Breast epithelium (tissue), 4 donors: ENCODE measurements at places on chromosomes 7 and 10. TPM values are rescaled to one million over a fixed set of nuclear protein-coding genes. Genes with fewer than 3 reads are reported as not detected.

GRCh38 chr10:127492607-127493250, 56.4 kb upstream of the NPS start:
- no peak overlapping the region for H3K4me3 ChIP-seq
- no peaks in the 10 kb centered on the region for H3K4me1 ChIP-seq
- no peaks in the 10 kb centered on the region for H3K27me3 ChIP-seq
- H3K27ac ChIP-seq: no peak overlapping the region

The ZDHHC6 gene
- 34.5 TPM for total RNA-seq

DNA sequence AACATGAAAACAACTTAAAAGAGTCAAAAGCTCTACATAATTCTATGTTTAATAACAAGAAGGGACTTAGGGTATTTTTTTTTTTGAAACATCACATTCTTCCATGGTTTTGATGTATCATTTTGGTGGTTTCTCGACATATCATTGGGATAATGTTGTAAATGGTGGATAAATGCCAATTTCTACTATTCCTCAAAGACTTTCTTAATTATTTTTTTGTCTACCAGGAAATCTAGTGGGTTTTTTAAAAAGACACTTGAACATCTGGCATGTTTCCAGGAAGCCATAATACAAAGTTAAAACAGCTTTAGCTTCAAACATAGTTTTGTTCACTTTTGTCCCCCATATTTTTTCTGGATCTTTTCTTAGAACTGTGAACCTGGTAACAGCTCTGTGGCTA, 200.4 kb downstream of the DKK1 start:
- no peak overlapping the region for H3K4me3 ChIP-seq
- H3K27ac ChIP-seq: no peak overlapping the region
- no peaks in the 10 kb centered on the region for H3K36me3 ChIP-seq
- no peak for DNase-seq

The EVX1 gene
- total RNA-seq: not detected

The TUBB8 gene
- total RNA-seq: 0.59 TPM

- H3K4me1 ChIP-seq: no peaks in the 10 kb centered on the region
- no peaks in the 10 kb centered on the region for H3K27me3 ChIP-seq
- DNase-seq: no peak
- no peaks in the 10 kb centered on the region for H3K36me3 ChIP-seq
These were observed 174.4 kb downstream of the MDFIC start for GRCh38 chr7:115096262-115096661.

DNA sequence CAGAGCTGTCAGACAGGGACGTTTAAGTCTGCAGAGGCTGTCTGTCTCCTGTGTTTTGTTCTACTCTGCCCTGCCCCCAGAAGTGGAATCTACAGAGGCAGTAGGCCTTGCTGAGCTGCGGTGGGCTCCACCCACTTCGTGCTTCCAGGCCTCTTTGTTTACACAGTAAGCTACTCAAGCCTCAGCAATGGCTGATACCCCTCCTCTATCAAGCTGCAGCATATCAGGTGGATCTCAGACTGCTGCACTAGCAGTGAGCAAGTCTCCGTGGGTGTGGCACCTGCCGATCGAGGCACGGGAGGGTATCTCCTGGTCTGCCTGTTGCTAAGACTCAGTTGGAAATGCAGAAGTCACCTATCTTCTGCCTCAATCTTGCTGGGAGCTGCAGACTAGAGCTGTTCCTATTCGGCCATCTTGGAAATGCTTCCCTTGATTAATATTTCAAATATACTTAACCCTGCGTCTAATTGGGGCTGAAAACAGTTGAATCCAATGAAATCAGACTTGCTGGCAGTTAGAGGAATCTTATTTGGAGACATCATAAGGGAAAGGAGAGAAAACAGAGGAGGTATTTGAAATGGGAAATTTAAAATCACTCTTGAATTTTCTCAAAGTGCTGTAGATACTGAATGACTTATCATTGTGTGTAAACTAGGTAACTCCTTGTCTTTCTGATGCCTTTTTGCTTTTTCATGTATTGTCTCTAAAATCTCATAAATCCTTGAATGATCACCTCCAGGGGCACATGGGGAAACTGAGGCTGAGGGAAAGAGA, 13.8 kb upstream of the CYP3A5 start:
- H3K4me3 ChIP-seq: no peak overlapping the region
- H3K4me1 ChIP-seq: no peaks in the 10 kb centered on the region
- no peaks in the 10 kb centered on the region for H3K27me3 ChIP-seq
- no peak for DNase-seq
- no peaks in the 10 kb centered on the region for H3K36me3 ChIP-seq

DNA sequence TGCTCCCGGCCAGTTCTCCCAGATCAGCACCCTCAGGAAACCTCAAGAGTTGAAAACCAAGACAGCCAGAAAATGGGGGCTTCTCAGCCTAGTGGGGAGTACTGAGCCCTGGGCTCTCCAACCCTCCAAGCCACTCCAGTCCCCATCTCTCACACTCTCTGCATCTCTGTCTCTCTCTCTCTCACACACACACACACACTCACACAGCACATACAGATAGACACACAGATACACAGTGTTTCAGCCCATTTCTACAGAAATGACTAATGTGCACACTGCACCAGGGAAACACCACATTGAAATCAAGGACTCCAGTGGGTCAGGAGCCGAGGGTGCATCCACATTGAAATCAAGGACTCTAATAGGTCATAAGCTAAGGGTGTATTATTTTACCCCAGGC, 107.5 kb downstream of the MKI67 start:
- no peaks in the 10 kb centered on the region for H3K36me3 ChIP-seq
- H3K27me3 ChIP-seq: no peaks in the 10 kb centered on the region
- H3K4me3 ChIP-seq: no peak overlapping the region
- DNase-seq: no peak
- no peaks in the 10 kb centered on the region for H3K4me1 ChIP-seq

The ADAM22 gene
- 7.5 TPM for total RNA-seq

DNA sequence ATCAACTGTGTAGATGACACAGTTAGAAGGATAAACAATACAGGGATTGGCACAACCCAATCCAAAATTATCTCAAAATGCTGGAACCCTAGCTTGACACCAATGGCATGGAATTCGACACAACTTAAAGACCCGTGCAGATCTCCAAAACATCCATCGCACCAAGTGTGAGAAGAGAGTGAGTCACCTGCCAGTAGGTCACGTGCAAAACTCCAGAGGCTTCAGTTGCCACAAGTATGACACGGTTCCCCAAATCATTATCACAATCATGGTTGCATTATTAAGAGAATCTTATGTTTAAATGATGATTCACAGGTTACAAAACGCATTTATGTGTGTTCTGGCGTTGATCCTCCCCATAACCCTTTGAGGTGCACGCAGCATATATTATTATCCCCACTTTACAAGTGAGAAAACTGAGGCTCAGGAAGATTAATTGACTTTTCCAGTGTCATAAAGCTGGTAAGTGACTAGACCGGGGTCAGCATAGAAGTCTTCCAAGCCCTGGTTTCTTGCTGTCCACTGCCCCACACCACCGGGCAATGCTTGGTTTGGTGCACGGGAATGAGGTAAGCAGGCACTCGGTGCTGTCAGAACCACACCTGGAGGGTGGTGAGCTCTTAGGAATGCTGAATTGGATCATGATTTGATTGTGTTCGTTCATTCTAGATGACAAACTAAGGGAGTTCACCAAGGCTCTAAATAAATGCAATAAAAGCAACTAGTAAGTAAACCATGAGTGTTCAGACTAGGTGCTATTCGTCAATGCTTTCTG, 23.6 kb upstream of the STK17A start:
- H3K4me1 ChIP-seq: no peaks in the 10 kb centered on the region
- no peak for DNase-seq
- no peak overlapping the region for H3K27ac ChIP-seq
- no peaks in the 10 kb centered on the region for H3K36me3 ChIP-seq
- H3K4me3 ChIP-seq: no peak overlapping the region

DNA sequence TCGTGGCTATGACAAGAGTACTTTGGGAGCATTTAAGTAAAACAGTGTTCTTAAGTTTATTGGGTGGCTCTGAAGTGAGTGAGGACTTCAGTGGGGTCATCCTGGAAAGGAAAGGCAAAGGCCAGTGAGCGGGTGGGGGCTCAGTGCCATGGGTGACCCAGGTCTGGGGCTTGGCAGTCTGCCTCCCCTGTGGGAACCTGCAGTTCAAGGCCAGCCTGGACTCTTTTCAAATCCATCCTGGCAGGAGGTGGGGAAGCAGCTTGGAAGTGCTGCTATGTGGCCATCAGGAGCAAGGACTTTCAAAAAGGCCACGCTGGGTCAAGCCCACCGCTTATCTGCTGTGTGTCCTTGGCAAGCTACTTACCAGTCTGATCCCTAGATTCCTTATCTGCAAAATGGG, 148.9 kb upstream of the NPS start:
- DNase-seq: no peak
- no peaks in the 10 kb centered on the region for H3K27me3 ChIP-seq
- no peak overlapping the region for H3K4me3 ChIP-seq
- H3K4me1 ChIP-seq: no peaks in the 10 kb centered on the region
- no peaks in the 10 kb centered on the region for H3K36me3 ChIP-seq

GRCh38 chr7:3955751-3956696, 655.0 kb downstream of the SDK1 start:
- no peak for DNase-seq
- H3K36me3 ChIP-seq: no peaks in the 10 kb centered on the region
- no peaks in the 10 kb centered on the region for H3K27me3 ChIP-seq
- H3K27ac ChIP-seq: no peak overlapping the region

DNA sequence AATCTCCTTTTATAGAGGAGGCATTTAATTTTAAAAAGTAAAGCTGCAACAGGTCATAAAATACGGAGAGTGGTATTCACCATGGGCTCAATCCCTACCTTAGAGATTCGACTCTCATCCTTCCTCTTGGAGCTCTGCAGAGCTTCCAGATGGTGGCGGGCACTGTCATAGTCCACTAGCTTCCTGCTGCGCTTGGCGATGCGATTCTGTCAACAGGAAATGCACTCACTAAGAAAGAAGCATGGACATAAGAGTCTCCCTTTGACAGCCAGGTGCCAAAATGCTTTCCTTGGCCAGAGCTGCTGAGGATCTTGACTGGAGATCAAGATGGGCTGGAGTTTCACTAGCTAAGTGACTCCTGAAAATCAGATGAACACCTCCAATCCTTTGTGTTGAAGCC, 154.4 kb downstream of the AMPH start:
- H3K27me3 ChIP-seq: no peaks in the 10 kb centered on the region
- H3K4me1 ChIP-seq: no peaks in the 10 kb centered on the region
- no peak for DNase-seq
- H3K27ac ChIP-seq: no peak overlapping the region
- H3K4me3 ChIP-seq: no peak overlapping the region

DNA sequence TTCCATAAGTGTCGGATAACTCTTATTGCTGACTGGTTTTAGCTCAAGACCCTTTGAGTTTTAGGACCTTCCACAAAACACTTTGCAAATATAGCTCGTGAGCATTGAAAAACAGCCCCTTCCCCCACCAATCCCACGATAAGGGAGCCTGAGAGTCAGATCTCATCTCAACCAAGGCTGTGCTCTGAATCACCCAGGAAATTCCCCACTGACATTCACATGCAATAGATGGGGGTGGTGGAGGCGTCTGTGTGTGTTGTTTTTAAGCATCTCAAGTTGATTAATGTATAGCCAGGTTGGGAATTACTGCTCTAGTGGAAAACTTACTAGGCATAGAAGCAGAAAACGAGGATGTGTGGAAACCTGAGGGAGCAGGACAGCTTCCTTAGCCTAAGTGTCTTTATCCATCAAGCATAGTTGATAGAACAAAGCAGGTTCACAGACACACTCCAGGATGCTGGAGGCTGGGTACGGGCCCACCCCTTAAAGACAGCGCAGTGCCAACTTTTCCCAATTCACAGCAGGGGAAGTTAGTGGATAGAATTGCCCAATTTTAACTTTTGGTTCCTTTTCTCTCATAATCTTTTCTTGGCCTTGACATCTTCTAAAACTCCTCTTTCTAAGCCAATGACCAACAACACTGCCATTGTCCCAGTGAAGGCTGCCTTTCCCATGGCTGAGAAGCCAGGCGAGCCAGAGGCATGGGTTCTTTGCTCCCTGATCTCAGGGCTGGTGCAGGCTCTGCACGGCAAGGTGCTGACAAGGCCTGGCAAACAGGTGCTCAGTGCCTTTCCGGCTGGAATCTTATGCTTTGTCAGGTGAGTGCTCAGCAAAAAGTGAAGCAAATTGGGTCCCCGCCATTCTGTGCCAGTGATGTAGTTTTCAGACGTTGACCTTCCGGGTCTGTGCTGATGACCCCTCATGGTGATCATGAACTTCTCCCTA, 98.5 kb upstream of the INSIG1 start:
- no peak overlapping the region for H3K27ac ChIP-seq
- H3K4me1 ChIP-seq: no peaks in the 10 kb centered on the region
- no peaks in the 10 kb centered on the region for H3K27me3 ChIP-seq
- DNase-seq: no peak

GRCh38 chr10:26737730-26738129, 40.2 kb downstream of the PDSS1 start:
- H3K27ac ChIP-seq: peak overlapping the region; percentile 26
- H3K36me3 ChIP-seq: no peaks in the 10 kb centered on the region
- H3K27me3 ChIP-seq: no peaks in the 10 kb centered on the region
- no peaks in the 10 kb centered on the region for H3K4me1 ChIP-seq

- H3K27ac ChIP-seq: peak overlapping the region; percentile 99
- no peaks in the 10 kb centered on the region for H3K36me3 ChIP-seq
- peak overlapping the region; percentile 81 for H3K4me3 ChIP-seq
- H3K27me3 ChIP-seq: no peaks in the 10 kb centered on the region
- no peak for DNase-seq
These were observed 4.0 kb downstream of the MXI1 start for GRCh38 chr10:110211465-110211843.

DNA sequence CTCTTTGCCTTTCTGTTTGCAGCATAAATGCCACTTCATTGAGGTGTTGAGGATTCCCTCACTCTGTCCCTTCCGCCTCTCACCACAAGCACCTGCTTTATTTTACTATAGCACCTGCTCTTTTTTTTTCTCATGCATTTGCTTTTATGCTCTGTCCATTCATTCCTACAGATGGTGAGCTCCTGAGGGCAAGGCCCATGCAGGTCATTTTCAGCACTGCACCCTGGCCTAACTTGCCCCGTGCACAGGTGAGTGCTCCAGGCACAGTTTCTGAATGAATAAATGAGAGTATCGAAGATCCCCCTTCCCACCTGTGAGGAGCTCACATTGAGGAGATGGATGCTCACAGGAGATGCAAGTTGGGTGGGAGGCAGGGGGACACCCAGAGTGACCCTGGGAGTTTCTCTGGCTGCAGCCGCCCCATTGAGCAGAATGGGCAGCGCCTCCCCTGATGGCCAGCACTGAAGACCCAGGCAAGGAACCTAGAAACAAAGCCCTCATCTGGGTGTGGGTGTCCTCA, 1.2 kb upstream of the AKR1E2 start:
- H3K27ac ChIP-seq: no peak overlapping the region
- no peaks in the 10 kb centered on the region for H3K4me1 ChIP-seq
- no peaks in the 10 kb centered on the region for H3K27me3 ChIP-seq
- DNase-seq: no peak

- H3K27ac ChIP-seq: peak overlapping the region; percentile 58
- H3K36me3 ChIP-seq: no peaks in the 10 kb centered on the region
- H3K4me3 ChIP-seq: no peak overlapping the region
- DNase-seq: peak; percentile 80
These were observed 7.1 kb downstream of the BAG3 start for GRCh38 chr10:119658274-119658673.
